Heart left ventricle (tissue), 16 donors: ENCODE measurements at places on chromosomes 12 and 14. TPM values are rescaled to one million over a fixed set of nuclear protein-coding genes. Genes with fewer than 3 reads are reported as not detected.

RNASE1 gene
- total RNA-seq: 294 TPM

EPYC gene
- total RNA-seq: not detected

KCNA5 gene
- total RNA-seq: 4.4 TPM

NKX2-1 gene
- total RNA-seq: not detected

PRR4 gene
- total RNA-seq: 3.9 TPM

SGPP1 gene
- 4.6 TPM for total RNA-seq

GALNT16 gene
- total RNA-seq: 70.9 TPM

- H3K27ac ChIP-seq: no peak overlapping the region
- no peak overlapping the region for H3K4me3 ChIP-seq
- H3K36me3 ChIP-seq: no peaks in the 10 kb centered on the region
- H3K4me1 ChIP-seq: peaks cover 21% of the 10 kb centered on the region
- no peaks in the 10 kb centered on the region for H3K27me3 ChIP-seq
Measured at GRCh38 chr12:67942724-67943123, 46.5 kb upstream of the IFNG-AS1 start.

DNA sequence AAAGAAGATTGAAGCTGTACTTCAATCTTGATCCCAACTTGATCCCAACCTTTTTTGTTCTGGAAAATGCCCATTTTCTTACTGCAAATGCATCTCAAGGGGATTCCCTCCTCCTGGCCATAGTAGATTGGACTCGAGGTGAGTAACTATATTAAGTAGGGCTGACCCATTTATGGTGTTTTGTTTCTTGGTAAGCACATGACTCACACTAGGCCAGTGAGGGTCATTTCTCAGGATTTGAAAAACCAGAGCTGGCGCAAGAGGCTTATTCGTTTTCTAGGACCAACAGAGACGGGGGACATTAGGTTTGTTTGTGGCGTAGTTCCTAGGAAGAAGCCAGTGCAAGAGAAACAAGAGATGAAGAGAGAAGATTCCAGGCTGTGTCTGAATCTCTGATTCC is 51.4 kb downstream of the MRPL42 start:
- no peak for DNase-seq
- no peak overlapping the region for H3K27ac ChIP-seq
- H3K4me3 ChIP-seq: no peak overlapping the region
- no peaks in the 10 kb centered on the region for H3K4me1 ChIP-seq

- no peaks in the 10 kb centered on the region for H3K27me3 ChIP-seq
- H3K4me1 ChIP-seq: peaks cover 16% of the 10 kb centered on the region
- no peak overlapping the region for H3K4me3 ChIP-seq
Measured at GRCh38 chr14:30223385-30223785, 295.7 kb upstream of the PRKD1 start.

DNA sequence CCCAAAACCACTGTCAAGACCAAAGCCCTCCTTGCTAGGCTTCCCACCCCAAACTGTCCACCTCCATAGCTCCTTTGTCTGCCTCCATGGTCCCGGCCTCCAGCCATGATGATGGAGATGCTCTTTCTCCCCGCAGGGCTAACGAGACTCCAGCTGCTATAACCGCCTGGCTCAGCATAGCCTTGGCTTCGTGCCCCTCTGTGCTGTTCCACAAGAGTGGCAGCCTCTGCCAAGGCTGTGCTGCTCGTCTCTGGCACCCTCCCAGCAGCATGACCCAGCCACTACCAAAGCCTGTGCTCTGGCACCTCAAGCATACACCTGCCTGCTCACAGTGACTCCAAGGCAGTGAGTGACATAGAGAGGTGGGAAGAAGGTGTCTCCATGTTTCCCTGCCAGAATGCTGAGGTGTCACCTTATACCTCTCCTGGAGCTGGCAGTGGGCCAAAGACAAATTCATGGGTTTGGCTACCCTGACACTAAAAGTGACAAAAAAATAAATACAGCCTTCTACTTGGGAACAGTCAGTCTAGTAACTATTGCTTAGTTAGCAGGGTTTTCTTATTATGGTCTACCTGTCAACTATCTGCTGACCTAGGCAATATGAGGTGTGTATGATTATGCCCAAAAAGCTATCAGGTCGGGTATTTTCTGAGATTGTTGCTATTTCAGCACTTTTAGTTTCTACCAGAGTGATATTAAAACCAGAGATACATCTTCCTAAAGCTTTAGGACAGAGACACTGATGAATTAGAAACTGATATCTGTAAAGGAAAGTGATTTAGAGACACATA is 16.1 kb upstream of the KRT73 start:
- no peaks in the 10 kb centered on the region for H3K27me3 ChIP-seq
- no peak overlapping the region for H3K4me3 ChIP-seq

GRCh38 chr12:113316155-113316554 is 18.8 kb downstream of the SLC8B1 start:
- H3K27ac ChIP-seq: no peak overlapping the region
- peaks cover 93% of the 10 kb centered on the region for H3K36me3 ChIP-seq
- DNase-seq: no peak
- no peaks in the 10 kb centered on the region for H3K4me1 ChIP-seq
